Right lobe of liver (tissue), 6 donors: ENCODE measurements at places on chromosomes 12 and 14.

GRCh38 chr14:48622980-48623379 lies 947.6 kb upstream of the MDGA2 start:
- DNase-seq: no peak

- no peak for DNase-seq
These were observed 18.1 kb downstream of the BCL11B start for GRCh38 chr14:99253890-99254289.

DNA sequence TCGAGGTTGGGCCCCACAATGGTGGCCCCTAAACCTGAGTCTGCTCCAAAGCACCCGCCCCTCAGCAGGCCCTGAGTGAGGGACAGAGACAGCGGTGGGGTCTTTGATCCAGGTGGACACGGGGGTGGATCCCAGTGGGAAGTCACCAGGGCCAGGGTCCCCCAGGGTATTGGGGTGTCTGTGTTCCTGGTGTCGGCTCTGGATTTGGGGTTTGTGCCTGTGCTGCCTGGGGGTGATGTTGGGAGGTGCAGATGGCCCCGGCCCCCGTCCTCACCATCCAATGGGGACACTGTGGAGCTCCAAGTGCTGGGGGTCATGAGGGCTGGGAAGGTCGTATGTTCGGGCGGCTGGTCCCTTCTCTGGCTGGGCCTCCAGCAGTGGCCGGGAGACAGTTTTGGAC lies 354.2 kb downstream of the TMEM121 start:
- DNase-seq: peak; percentile 44

DNA sequence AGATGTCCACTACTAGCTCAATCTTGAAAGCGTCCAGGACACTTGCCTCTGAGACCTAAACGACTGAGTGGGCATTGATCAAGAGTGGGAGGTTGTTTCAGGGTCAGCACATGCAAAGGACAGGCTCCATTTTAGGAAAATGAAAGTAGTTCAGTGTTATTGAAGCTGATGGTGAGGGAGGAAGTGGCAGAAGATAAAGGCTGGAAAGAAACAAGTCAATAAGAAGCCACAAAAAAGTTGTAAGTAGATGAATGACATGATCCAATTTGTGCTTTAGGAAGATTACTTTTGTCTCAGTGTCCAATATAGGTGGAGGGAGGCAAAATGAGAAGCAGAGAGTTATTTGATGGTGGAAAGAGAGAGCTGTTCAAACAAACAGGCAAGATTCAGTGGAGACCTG lies 22.0 kb downstream of the GPR65 start:
- DNase-seq: no peak

DNA sequence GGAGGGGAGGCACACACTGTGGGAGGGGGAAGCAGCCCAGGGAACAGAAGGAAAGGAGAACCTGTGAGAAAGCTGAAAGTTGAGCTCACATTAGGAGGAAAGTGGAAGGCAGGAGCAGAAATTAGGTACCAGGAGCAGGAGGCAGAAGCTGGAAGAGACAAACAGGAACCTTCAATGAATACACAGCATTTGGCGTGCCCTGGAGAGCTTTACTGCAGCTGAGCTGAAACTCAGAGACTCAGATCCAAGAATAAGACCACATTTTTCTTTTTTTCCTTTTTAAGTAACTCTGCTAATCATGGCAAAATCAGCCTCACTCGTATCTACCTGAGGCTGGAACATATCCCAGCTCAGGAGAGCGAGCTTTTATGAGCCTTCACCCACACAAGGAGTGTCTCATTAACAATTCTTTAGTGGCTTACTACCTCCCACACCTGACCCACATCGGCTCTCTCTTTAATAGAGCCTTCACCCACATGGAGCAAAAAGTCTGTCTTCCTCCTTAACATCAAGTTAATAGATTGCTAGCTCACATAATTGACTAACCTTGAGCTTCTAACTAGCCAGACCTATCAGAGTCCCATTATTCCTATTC lies 18.2 kb upstream of the CERS5 start:
- no peak for DNase-seq

DNA sequence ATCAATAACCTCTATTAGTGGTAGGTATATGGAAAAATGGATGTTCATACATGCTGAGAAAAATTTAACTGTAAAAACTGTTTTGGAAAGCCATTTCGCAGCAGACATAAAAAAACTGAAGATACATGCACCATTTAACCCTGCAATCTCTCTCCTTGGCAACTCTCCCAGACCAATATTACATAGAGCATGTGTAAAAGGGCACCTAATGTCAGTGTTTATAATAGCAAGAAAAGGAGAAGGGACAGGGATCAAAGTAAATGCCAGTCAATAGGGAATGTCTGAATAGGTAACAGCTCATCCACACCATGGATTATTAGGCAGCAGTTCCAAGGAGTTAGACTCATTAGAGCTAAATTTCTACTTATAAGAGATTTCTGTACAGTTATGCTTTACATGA lies 77.2 kb downstream of the BTG1 start:
- no peak for DNase-seq

- no peak for DNase-seq
These were observed 5.1 kb downstream of the MBIP start for GRCh38 chr14:36315159-36315853.

DNA sequence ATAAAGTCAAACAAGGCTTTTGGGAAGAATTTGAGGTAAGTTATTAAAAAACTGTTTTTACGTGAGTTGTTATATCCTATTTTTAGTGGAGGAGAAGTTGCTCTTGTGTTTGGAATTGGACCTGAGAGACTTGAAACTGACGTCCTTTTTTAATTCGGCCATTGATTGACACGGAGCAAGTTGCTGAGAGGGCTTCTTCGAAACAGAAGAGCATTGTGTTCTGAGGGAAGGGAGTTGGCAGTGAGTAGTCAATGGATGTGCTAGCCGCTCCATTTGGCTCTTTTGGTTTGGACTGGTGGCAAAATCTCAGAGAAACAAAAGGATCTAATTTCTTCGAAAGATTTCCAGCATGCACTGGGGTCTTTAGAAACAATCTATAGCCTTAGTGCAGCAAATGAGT lies 37.3 kb downstream of the PTPN11 start:
- no peak for DNase-seq

GRCh38 chr14:36067428-36068187 lies 108.9 kb downstream of the PTCSC3 start:
- no peak for DNase-seq

GRCh38 chr14:68975667-68976066 lies 3.4 kb downstream of the ACTN1 start:
- DNase-seq: no peak

- peak; percentile 68 for DNase-seq
These were observed 90.2 kb upstream of the RESF1 start for GRCh38 chr12:31868965-31869364.

DNA sequence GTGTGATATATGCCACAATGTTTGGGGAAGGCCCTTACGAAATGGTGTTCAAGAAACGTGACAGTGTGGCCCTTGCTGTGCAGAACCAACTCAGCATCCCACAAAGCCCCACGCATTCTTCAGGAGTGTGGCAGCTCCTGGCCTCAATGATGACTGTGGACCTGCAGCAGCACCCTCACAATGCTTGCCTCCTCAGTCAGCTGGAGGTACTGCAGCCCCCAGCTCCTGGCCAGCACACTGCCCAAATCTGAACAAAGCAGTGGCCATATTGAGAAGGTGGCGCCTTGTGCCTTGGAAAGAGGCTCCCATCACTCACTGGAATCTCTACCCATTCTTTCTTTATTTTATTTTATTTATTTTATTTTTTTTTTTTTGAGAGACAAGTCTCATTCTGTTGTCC lies 10.4 kb downstream of the POLE2 start:
- no peak for DNase-seq

GRCh38 chr12:29750131-29750927 lies 33.4 kb downstream of the TMTC1 start:
- no peak for DNase-seq

GRCh38 chr12:52355176-52355575 lies 12.1 kb downstream of the KRT85 start:
- no peak for DNase-seq

GRCh38 chr14:24816929-24817211 lies 182.9 kb upstream of the GZMB start:
- DNase-seq: no peak

- no peak for DNase-seq
These were observed 138.5 kb downstream of the CCER1 start for GRCh38 chr12:90816353-90817089.

GRCh38 chr12:70366581-70367257 lies 629 bp downstream of the KCNMB4 start:
- peak; percentile 53 for DNase-seq

GRCh38 chr12:97313471-97314190 lies 149.0 kb upstream of the RMST start:
- no peak for DNase-seq

GRCh38 chr14:33717866-33718265 lies 233.0 kb downstream of the EGLN3 start:
- DNase-seq: no peak

DNA sequence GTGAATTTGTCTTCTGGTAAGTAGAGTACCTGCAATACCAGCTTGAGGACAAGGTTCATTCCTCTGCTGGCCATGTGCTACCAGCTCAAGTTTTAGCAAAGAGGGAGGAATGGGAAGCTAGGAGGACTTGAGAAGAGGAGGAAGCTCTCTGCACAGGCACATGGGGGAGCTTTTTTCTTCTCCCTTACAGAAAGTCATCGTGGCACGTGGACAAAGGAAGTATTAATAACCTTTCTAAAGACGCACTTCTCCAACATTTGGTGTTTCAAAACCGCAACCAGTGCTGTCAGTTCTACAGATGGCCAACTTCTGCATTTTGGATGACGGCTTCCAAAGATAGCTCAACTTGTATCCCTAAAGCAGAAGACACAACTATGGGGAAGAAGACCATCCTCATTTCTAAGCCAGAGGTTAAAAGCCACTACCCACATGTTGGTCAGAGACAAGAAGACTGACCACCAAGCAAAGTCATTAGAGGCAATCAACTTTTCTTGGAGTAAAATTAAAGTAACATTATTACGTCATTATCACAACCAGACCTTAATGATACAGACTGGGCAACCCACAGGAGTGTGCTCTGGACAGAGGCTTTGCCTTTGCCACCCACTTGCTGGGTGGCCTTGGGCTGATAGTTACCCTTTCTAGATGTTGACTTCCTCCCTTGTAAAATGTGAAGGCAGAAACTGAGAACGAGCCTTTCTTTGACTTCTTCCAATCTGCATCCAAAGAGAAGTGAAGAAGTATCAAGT lies 12.3 kb upstream of the TMED10 start:
- no peak for DNase-seq

DNA sequence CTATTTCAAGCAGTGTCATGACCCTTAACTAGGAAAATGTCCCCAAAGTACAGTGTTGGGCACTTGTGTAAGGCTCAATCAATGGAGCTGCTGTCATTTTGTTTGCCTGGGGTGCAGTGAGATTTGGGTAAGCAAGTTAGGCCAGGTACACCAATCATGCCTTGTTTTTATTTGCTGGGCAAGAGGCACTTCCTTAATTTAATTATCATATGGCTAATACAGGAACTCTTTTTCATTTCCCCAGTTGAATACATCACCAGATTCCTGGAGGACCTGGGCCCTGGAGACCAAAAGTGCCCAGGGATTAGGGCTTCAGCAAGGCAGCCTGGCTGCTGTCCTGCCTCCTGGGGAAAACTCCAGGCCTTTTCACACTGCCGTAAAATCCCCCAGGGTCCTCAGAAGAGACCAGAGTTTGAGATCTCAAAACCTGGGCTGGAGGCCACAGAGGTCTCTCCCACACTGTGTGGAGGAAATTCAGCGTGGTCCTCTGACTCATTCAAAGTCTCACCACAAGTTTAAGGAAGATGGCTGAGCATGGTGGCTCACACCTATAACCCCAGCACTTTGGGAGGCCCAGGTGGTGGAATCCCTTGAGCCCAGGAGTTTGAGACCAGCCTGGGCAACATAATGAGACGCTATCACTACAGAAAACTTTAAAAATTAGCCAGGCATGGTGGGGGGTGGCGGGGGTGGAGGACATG lies 28.4 kb upstream of the FOXN3 start:
- DNase-seq: no peak

DNA sequence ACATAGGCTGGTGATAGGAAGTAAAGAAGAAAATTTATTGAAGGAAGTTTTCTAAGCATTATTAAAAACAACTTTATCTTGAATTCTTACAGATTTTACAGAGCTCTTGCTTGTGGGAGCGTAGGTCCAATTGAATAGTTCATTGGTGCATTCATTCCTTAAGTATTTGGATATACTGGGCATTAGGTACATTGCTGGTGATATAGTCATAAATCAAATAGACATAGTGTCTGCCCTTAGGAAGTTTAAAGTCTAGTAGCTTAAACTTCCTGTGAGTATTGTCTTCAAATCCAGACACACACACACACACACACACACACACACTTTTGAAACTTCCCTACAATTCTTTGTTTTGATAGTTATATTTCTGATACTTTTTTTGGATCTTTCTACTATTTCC lies 226.7 kb downstream of the FUT8 start:
- DNase-seq: no peak

- DNase-seq: peak; percentile 71
These were observed 60.7 kb downstream of the PLEKHG3 start for GRCh38 chr14:64764641-64765520.

GRCh38 chr12:31736472-31736871 lies 7.7 kb upstream of the AMN1 start:
- DNase-seq: no peak

DNA sequence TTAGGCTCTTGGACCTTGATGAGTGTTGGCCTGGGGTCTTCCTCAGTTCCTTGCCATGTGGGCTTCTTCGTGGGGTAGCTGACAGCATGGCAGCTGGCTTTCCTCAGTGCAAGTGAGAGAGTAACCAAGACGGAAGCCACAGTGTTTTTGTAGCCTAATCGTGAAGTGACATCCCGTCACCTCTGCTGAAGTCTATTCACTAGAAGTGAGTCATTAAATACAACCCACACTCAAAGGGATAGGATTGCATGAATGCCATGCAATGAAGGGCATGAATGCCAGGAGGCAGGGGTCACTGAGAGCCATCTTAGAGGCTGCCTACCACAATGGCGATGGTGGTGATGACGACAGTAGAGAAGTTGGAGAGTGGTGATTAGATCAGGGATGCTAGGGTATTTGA lies 13.5 kb upstream of the ASIC1 start:
- DNase-seq: no peak

DNA sequence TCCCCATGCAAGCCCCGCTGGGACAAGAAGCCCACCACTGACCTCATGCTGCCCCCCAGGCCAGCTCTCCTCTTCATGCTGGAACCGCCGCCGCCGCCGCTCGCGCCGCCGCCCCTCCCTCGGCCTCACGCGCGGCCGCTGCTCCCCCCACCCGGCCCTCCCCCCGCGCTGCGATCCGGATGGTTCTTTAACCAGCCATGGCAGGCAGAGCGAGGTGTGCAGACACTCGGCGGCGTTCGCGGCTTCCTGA lies at the start of gene DCAF5:
Gene DCAF5 (minus strand): TSS at position 218 of the 250 bp plus-strand sequence. CDS start 141 bp downstream, at position 77.
- DNase-seq: peak; percentile 97

GRCh38 chr14:90299408-90299807 lies 32.3 kb downstream of the NRDE2 start:
- DNase-seq: peak; percentile 46
